D721Med (cell line): ENCODE measurements at places on chromosomes 13 and 19.

GRCh38 chr13:109121826-109122225 lies 492.4 kb downstream of the MYO16 start:
- DNase-seq, result no peak

DNA sequence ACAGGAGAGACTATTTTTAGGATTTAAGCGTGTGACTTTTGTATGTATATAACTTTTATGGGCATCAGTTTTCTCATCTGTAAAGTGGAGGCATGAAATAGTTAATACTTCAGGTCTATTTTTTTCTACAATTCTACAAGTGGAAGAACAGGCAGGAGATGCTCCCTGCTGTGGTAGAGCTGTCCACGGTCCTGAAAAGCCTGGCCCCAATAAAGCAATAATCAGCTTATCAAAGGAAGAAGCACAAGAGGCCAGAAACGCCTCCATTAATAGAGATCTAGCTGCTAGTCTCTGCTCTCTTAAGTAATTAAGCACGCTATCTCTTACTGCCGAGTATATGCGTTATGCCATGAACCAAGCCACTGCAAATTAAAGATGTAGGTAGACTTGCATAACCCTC lies 28.0 kb upstream of the WASF3 start:
- DNase-seq, result no peak

DNA sequence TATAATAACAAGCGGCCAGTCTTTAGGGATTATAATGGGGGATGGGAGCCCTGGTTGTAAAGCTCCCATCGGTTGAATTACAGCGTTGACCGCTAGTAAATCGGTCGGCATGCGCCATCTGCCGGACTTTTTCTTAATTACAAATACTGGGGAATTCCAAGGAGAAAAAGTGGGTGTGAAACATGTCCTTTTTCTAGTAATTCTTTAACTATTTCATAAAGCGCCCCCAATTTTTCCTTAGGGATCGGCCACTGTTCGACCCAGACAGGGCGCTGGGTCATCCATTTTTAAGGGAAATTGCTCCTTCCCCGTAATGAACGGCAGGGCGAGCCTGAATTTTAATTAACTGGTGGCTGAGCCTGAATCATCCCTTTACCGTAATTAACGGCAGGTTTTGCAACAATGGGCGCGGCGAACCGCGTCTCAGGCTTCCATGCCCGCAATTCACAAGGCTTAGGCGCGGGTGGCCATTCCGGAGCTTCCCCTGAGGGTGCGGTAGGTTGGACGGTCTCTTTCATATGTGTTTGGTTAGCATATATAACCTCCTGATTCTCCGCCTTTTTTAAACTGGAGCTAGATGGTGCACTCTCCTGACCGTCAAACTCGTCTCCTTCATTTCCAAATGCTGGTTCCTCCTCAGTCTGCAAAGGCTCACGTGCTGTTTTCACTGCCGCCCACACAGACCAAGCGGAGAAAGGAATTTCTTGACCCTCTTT lies 30.2 kb upstream of the EVI5L start:
- peak; percentile 48 for DNase-seq

GRCh38 chr19:39403331-39404312 lies 3.0 kb upstream of the ZFP36 start:
- DNase-seq, result peak; percentile 87

- DNase-seq, result no peak
Measured at GRCh38 chr13:98004107-98004506, 50.6 kb downstream of the IPO5 start.

- DNase-seq, result no peak
Measured at GRCh38 chr13:104625201-104625600, 1559.0 kb upstream of the SLC10A2 start.

DNA sequence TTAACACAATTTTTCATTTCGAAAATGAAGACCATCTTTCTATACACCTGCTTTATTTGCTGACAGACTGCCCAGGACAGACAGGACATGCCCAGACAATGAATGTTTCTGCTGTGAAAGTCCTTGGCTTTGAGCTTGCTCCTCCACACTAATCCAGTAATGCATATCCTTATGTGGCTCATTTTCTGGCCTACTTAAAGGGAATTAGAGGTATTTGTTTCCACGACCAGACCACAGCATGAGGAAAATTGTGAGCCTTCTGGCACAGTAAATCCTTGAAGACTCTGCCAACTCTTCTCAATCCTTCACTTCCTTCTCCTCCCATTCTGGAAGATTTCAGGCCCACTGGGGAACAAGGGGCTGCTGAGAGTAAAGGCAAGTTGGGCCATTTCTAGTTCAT lies 25.7 kb downstream of the CCDC70 start:
- peak; percentile 45 for DNase-seq

- no peak for DNase-seq
Measured at GRCh38 chr13:99484473-99484872, 16.8 kb upstream of the TM9SF2 start.

GRCh38 chr13:73722120-73722519 lies 412.1 kb downstream of the KLF12 start:
- DNase-seq, result no peak

DNA sequence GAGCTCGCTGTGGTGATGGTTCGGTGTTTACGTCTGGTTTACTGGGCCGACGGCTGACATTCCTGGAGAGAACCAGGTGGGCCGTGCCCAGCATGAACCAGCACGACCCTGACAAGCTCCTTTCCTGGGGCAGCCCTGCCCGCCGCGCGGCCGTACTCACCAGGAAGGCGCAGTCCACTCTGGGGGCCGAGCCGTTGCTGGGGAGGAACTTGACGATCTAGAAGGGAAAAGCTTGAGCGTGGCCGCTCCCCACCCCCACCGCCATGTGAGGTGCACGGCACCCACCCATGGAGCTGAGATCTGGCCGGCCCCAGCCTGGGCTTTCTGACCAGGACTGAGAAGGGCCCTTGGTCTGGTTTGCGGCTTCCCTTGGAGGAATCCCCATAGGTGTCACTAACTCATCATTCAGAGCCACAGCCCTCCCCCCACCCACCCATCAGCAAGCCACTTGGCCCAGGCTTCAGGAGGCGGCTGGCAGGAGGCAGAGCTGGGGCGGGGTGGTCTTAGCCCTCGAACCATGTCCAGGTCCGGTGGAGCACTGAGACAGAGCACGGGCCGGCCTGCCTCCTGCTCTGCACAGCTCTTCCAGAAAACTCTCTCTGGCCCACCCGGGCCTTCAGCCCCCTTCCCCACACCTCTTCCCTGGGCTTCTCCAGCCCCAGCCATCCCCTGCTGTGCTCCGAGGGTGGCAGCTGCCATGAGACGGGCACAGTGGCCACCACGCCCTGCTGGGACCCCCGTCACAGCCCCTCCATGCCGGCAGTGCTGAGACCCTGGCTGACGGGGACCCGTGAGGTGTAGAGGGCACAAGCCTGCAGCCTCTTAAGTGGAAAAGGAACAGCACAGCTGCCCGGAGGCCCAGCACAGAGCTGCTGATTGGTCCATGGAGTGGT lies 6.2 kb downstream of the ATP4B start:
- no peak for DNase-seq

DNA sequence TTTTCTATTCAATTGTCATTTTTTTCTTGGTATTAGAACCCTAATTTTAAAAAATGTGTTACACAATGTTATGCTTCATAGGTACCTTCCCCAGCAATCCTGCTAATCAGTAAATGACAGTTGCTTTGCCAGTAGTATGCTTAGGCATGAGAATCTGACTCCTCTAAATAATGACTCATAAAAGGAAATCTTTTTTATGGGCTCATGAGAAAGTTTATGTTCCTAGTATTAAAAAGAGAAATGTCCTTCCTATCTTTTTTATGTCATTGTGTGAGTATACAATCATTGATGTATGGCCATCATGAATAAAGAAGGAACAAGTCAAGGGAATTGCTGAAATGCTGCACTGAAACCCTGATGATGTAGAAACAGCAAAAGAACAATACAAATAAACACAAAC lies 1237.7 kb upstream of the PCDH20 start:
- no peak for DNase-seq

DNA sequence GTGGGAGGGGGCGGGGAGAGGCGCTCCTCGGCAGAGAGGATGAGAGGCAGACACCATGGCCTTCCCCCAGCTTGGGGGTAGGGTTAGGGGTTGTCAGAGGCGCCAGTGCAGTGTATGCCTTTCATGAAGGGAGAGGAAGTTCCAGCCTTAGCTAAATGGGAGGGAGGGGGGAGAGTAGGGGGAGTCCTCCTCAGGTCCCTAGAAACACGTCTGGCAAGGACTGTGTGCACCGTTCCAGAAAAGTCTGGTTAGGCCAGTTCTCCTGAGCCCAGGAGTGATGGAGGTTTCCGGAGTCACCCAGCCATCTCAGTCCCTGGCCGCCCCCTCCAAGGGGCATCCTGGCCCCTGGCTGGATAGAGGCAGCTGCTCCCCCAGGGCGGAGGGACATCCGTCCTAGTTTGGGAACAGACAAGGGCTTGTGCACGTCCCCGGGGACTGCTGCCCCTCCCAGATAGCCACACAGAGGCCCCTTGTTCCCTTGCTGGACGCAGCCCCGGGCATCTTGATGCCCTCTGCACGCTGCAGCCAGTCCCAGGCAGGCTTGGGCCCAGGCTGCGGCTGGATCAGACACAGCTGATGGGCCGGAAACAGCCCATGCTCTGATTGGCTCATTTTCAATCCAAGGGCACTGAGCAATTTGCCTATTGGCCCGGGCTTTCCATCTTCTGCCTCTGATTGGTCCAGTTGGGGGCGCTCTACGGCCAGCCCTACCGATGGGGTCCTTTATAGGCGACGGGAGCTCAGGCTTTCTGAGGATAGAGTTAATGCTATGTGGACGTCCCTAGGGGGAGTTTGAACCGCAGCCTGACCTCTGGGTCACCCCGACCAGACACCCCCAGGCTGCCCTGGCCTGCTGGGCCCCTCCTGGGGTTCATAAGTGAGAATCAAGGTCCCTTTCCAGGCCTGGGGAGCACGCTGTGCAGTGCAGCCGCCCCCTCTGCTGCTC lies 3.8 kb downstream of the S1PR2 start:
- no peak for DNase-seq

GRCh38 chr19:32104850-32105235 lies 240.6 kb upstream of the ZNF507 start:
- no peak for DNase-seq

DNA sequence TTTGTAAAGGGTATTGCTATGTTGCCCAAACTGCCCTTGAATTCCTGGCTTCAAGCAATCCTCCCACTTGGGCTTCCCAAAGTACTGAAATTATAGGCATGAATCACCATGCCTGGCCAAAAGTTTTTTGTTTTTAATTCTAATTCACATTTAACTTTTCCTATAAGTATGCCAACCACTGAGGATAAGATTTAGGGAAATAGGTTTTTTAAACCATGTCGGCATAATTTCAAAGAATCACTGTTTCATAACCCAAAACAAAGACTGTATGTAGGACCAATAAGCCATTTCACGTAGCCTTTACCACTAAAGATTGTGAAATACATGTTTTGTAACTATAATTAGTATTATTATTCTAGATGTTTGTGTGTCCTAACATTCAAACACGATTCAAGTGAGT lies 8.2 kb downstream of the ZDHHC20 start:
- DNase-seq, result no peak

DNA sequence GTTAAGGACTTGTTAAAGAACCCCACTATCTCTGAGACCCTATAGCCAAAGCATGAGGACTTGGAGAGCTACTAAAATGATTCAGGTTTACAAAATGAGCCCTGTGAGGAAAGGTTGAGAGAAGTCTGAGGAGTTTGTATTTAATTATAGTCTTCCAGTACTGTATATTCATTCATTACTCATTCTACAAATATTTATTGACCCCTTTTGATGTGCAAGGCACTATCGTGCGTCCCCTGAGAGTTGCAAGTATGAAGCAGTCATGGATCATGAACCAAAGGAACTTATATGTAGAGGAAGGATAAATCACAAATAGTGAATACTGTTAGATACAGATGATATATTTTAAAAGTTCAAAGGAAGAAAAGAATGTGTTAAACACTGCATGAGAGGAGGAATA lies 84.4 kb downstream of the DNAJC15 start:
- DNase-seq, result no peak

GRCh38 chr13:73970421-73971055 lies 163.7 kb downstream of the KLF12 start:
- DNase-seq, result no peak

GRCh38 chr19:4140237-4140711 lies 13.2 kb upstream of the CREB3L3 start:
- peak; percentile 84 for DNase-seq

GRCh38 chr13:58376349-58376748 lies 744.8 kb downstream of the PCDH17 start:
- no peak for DNase-seq

DNA sequence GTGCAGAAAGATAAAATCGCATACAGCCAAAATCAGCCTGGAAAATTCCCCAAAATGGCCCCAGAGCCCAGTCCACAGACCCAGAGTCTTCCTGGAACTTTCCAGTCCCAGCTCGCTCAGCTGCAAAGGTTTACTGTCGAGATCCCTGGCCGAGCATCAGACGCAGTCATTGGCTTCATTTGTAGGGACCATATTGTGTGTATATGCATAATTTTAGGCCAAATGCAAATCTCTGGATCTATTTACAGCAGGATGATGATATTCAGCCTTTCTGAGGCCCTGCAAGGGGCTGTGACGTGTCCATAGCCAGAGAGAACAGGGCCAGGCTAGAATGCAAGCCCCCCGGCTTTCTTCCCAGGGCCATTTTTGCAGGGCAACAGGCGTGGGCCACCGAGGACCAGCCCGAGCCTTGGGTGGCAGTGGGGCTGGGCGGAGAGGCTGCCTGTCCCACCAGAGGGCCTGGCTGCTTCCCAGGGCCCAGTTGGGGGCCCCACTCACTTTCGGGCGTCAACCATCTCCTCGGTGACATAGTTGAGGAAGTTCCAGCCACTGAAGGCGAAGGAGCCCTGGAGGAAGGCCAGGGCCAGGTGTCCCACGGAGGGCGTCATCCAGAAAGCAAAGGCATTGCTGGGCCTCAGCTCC lies 13.7 kb downstream of the SLC7A10 start:
- no peak for DNase-seq

DNA sequence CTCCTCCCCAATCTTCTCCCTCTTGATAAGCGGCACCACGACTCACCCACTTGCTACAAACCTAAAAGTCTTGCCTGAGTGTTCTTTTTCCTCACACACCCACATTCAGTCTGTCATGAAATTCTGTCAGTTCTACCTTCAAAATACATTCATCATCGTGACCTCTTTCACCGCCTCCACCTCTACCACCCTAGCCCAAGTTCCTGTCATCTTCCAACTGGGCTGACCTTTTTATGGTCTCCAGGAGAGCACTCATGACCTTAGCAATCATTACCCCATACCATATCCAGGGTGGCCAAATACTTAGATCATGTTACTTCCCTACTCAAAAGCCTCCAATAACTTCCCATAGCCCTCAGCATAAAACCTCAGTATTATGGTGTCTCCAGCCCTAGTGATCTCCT lies 110.4 kb upstream of the TSC22D1 start:
- DNase-seq, result no peak

DNA sequence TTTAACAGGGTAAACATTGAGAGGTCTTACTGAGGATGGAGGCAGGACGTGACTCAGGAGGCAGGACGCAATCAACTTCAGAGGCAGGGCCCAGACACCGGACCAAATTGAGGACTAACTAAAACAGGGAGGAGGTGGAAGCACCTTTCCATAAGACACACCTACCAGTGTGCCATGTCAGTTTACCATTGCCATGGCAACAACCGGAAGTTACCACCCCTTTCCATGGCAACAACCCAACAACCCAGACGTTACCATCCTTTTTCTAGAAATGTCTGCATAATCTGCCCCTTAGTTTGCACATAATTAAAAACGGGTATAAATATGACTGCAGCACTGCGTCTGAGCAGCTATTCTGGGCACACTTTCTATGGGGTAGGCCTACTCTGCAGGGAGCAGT lies 53.5 kb upstream of the SOX21 start:
- DNase-seq, result no peak
